ENCODE measurements at places on chromosomes 7 and 10.

DNA sequence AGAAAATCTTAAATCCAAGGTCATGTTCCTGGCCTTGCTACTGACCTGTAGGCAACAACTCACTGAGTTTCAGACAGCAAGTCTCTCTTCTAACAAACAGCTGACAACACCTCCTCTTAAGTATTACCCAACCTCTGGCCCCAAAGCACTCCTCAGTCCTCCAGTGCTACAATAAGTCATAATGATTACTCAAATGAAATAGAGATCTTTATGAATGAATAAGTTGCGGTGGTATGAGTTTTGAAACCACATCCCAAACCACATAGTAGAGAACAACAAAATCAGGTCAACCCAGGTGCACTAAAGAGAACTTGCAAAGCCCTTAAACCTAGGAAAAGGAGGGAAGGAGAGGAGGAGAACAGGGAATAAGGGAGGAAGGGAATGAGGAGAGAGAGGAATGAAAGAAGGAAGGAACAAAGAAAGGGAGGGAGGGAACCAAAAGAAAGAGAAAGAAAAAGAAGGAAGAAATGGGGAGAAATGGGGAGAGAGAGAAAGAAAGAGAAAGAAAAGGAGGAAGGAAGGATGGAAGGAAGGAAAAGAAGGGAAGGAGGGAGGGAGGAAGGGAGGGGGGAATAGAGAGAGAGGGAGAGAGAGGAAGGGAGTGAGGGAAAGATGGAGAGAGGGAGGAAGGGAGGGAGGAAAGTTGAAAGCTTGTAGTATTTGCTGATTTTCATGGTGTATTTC, 142.8 kb upstream of the CALCR start:
- no peak for DNase-seq

- DNase-seq, result no peak
Observed at GRCh38 chr10:126006906-126007305, 110.5 kb downstream of the FANK1 start.

DNA sequence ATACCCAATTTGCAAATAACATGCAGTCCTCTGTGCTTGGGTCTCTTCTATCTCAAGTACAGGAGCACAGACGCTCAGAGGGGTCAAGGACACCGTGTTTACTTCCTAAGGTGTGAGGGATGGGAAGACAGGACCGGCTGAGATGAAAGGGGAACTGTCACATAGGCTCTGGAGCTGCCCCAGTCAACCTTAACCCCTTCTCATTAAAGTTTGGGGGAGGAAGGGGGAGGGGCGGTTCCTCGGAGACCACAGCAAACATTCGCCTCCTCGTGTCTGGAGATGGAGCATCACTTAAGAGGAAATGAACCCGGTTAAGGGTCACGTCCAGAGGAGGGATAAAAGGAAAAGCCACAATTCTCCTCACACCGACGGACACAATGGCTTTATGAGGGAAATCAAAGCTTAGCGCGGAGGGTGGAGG, 1.1 kb downstream of the SH3PXD2A start:
- DNase-seq, result no peak

DNA sequence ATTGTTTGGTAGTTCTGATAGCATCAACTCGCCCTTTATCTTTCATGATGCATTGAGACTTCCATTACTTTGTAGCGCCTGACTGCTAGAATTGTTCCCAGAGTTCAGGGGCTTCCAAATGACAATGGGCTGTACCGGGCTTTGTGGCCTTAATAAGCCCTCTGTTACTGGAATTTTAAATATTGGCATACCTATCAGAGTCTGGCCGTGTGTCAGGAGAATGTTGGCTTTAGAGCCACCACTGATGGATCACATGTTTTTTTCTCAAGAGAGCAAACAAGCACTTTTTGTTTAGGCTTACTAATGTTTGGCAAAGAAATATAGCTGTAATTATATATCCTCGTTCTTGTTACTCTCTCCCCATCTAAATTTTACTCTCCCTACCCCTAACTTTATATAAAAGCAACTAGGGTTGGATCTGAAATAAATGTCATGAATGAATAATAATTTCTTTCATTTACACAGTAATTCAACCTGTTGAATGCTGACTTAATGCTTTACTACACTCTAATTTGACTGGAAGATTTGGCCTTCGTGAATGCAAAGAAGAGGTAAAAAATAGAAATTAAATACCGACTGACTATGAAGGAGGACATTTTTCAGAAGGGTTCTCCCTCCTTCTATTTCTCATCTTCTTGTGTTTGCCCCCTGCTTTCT, 396.7 kb downstream of the AUTS2 start:
- no peak for DNase-seq

DNA sequence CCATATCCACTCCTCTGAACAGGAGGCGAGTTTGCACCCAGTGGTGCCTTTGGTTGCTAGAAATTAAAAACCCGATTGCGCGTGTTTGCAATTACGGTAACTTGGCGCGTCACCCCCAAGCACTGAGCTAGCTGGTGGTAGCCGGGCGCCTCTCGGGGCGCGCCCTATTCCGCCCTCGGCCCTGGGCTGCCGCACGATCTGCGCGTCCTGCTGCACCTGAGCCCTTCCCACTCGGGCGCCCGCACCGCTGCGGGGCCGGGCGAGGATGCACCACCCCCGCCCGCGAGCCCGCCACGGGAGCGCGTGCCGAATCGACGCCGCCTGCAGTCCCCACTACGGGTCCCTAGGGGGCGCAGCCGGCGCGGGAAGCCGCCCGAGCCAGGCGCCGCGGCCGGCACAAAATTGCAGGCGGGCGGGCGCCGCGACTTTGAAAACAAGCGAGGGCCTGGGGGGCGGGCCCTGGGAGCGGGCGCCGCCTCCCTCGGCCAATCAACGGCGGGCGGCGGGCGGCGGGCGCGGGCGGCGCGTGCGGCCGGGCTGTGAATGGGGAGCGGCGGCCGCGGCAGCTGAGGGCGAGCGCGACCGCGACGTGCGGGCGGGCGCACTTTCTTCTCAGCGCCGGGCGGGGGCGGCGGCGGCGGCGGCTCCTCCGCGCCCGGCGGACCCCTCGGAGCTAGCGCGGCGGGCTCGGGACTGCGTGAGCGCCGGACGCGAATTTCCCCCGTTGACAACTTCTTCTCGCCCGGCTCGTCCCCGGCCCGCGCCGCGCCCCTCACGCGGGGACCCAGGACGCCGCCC, at the start of gene SDK1:
Gene SDK1, plus strand, starts transcription at position 602 of the 798 bp plus-strand sequence. CDS start 335 bp downstream, outside the sequence.
- peak; percentile 90 for DNase-seq

DNA sequence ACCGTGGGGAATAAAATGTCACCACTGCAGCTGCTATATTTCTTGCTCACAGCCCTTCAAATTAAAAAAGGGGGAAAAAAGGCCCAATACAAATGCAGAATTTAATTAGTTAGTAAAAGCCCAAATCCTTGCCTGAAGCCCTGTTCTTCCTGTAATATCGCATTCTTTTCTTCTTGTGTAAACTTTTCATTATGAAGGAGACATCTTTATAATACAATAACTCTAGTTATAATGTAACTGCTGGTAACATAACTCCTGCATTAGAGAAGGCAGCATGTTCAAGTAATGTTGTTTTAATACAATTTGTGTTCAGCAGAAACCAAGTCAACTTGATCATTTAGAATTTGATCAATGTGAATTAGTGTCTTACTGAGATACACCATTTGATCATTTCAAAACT, 250.9 kb downstream of the CHCHD3 start:
- DNase-seq, result no peak

DNA sequence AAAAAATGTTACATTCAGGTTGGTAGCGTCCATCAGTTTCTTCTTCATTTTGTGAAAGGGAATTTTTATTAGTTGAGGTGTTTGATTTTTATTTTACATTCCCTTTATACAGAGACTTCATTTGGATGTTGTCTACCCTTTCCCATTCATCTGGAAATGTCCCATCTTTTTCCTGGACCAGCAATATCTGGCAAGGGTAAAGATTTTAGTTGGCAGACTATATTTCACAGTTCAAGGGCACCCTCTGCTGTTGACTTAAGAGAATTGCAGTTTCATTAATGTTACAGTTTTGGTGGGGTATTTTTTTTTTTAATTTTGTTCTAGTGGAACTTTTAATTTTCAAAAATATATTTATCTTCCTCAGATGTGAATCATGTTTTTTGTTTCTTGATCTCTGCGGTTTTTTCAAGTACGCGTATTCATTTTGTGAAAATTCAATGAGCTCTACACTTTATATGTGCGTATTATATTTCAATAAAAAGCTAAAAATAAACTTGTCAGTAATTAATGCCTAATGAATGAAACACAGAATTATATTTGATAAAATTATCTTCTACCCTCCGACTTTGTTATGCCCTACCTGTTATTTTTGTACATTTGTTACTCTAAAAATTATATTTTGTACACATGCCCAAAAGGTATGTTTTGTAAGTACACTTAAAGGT, 97.9 kb upstream of the KLF14 start:
- no peak for DNase-seq

DNA sequence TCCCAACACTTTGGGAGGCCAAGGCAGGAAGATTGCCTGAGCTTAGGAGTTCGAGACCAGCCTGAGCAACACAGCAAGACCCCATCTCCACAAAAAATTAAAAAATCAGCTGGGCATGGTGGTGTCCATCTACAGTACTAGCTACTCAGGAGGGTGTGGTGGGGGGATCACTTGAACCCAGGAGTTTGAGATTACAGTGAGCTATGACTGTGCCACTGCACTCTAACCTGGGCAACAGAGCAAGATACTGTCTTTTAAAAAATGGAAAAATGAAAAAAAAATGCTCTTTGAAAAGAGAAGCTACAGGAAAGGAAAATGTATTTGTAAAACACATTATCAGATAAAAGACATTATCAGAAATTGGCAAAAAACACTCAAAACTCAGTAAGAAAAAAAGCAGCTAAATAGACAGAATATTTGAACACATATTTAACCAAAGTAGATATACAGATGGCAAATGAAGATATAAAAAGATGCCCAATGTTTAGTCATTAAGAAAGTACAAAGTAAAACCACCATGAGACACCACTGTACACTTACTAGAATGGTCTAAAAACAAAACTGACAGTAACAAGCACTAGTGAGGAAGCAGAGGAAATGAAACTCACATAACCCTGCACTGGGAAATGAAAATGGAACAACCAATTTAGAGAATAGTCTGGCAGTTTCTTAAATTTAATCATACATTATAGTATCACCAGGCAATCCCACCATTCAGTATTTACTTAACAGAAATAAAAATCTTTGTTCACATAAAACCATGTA, 40.5 kb downstream of the NRBF2 start:
- no peak for DNase-seq

- no peak for DNase-seq
Observed at GRCh38 chr10:62036186-62037081, 134.9 kb downstream of the ARID5B start.

DNA sequence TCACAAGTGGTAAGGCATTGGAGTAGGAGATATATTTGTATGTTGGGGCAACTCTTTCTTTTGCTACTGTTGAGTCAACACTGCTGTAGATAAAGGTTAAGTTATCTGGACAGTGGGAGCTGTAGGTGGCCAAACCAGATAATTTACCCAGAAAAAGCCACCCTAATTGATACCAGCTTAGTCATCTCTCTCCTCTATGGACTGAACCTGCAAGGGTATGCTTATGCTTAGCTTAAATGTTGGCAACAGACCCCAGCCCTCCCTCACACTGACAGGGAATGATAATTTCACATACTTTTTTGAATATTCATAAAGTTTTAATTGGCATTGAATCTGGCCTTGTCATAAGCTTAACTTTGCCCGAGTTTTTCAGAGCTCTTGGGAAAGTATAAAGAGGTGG, 66.3 kb downstream of the CREB5 start:
- DNase-seq, result no peak

DNA sequence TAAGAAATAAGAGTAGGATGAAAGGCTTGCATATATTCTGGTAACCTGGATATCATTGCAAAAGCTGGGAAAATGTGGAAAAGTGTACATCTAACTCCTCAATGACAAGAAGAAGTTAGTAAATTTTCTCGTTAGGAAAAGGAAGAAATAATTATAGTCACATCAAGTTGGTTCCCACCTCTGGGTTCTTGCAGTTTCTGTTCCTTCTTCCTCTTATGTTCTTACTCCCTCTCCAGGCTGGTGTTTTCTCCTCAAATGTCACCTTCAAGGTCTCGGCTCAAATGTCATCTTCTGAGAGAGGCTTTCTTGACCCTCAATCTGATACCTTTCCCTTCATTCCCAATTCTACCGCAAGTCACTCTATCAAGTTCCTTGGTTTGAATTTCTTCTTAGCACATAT, 64.4 kb downstream of the ENTPD1 start:
- DNase-seq, result no peak

GRCh38 chr7:149353739-149354504, 91.9 kb downstream of the ZNF783 start:
- no peak for DNase-seq

GRCh38 chr7:28729727-28730126, 228.4 kb downstream of the TRIL start:
- DNase-seq, result no peak

- no peak for DNase-seq
Observed at GRCh38 chr7:105502173-105502572, 19.9 kb downstream of the PUS7 start.

DNA sequence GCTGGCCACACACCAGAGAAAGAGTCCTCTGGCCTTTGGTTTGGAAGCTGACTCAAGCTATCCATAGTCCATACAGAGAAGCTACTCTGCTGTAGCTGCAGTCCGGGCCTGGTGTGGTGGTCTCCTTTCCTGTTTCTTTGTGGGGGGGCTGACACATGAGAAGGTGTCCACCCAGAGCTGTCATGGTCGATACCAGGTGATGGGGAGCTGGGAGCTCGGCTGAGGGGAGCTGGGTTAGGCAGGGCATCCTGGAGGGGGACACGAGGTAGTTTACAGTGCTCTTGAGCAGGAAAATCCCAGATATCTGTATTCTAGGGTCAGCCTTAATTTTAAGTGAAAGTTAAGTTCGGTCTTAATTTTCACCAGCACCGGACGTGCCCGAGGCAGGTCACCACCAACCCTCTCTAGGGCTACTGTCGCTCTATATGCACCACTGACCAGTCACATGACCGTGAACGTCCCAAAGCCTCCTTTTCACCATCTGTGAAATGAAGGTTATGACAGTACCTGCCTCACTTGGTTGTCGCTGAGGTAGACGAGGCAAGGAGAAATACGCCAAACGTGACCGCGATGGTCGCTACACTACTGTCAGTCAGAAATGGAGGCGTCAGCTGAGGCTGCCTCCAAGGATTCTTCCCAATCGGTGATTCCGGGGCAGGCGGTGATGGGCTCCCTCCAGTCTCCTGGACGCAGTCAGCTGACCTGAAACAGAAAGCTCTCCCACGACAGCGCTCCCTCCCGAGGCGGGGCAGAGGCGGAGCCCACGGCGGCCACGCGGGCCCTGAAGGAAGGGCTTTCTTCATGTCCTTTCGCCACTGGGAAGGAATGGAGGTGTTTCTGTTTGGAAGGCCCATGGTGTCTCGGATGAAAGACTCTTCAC, 69.4 kb upstream of the SHH start:
- DNase-seq, result no peak
